ENCODE measurements at places on chromosomes 11 and 22.

- peak; percentile 63 for DNase-seq
Measured at GRCh38 chr22:33302049-33302545, 243.9 kb upstream of the SYN3 start.

DNA sequence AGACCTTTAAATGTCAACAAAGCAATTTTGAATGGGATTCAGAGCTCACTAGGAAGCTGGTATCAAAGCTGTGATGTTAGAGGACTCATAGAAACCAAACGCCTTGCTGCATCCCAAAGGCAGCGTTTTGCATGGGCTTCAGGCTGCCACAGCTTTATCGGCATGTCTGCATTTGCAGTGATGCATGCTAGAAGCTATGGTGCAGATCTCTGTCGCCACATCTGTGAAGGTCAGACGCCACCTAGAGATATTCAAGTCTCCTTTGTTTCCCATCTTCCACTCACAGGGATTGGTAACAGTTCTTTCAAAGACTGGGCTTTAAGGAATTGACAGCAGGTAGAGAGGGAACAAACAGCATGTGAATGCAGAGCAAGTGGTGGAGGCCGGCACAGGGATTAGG is 47.8 kb downstream of the NTM start:
- no peak for DNase-seq

- no peak for DNase-seq
Measured at GRCh38 chr11:134471716-134472455, 59.8 kb upstream of the B3GAT1 start.

- no peak for DNase-seq
Measured at GRCh38 chr11:12066799-12067508, 43.4 kb upstream of the MICAL2 start.

DNA sequence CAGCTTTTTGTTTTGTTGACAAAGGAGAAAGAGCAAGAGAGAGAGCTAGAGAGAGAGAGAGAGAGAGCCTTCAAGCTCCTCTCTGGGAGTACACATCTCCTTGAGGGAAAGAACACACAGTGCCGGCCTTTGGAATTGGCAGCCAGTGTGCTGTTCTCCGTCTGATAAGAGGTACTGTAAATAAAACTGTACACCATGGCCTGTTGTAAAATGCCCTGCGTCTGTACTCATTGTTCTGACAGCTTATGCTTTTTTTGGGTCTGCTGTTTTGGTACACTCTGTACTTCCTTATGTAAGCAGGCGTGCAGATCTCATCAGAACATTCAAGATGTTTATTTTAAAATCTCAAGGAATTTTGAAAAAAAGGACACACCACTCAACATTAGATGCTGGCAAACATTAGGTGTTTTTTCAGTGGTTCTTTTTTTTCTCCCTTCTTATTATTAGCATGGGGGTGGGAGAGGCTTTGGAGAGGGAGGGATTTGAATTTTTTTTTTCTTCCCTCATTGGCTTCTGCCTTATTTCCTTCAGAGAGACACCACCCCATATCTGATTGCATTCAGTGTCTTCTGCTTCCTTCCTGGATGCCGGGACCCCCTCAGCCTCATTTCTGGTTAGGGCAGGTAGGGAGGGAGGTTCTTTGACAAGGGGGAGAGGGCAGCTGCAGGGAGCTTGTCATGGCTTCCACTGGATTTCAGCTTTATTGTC is 116.8 kb upstream of the NNMT start:
- no peak for DNase-seq

GRCh38 chr11:118979434-118979833 is 7.9 kb downstream of the FOXR1 start:
- no peak for DNase-seq

DNA sequence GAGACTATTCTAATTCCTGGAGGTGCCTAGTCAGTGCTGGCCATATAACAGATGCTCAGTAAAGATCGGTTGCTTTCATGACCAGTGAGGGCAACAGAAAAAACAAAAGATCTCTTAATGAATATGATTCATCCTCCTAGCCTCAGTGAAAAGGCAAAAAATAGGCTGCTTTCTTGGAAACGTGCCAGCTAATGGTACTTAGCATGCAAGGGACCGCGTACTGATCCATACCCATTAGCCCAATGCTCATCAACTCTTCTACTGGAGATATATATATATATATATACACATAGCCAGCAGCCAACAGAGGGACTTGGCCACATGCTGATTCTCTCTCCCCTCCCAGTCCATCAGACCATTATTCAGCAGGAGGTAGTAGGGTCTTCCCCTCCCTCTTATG is 320.4 kb downstream of the KIRREL3 start:
- DNase-seq = no peak

DNA sequence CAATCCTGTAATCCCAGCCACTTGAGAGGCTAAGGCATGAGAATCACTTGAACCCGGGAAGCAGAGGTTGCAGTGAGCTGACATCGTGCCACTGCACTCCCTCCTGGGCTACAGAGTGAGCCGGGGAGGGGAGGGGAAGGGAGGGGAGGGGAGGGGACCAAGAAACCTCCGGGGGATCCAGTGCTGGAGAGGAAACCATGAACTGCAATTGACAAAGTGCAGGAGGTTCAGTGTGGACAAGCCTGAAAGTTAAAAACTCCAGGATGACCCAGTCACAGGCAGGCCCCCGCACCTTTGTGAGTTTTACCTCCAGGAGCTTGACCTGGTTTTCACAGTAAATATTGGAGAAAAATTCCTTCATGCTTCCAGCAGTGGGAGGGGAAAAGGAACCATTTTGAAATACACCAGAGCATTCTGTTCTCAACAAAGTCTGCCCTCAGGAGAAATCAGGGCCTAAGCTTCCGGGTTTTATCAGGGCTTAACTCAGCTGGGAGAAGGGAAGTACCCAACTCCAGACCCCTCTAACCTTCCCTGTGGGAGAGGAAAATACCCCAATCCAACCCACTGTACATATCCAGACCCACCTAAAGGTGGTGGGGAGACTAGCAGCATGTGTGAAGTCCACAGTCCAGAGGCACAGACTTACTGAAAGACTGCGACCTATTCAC is 15.5 kb upstream of the ZFTA start:
- DNase-seq = no peak
